Effector CD4-positive, alpha-beta T cell (primary cell): ENCODE measurements at places on chromosomes 3 and 15.

GRCh38 chr15:43930556-43930955 is 103.8 kb downstream of the WDR76 start:
- no peak for DNase-seq

DNA sequence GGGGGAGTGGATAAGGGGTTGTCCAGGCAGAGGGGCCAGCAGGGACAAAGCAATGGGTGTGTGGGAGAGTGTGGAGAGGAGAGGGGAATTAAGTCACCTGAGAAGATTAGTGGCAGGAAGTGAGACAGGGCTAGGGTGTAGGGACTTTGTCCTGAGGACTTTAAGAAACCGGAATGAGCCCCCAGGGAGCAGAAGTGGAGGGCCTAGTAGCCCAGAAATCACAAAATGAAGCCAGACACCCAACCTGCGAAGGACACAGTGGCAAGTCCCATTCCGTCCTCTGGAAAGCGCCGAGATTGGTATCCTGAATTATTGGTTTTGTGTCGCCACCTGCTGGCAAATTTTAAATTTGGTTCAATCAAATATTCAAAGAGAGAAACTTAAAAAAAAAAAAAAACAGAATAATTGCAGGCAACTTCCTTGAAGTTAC is 78.0 kb upstream of the SLC25A36 start:
- DNase-seq: no peak

DNA sequence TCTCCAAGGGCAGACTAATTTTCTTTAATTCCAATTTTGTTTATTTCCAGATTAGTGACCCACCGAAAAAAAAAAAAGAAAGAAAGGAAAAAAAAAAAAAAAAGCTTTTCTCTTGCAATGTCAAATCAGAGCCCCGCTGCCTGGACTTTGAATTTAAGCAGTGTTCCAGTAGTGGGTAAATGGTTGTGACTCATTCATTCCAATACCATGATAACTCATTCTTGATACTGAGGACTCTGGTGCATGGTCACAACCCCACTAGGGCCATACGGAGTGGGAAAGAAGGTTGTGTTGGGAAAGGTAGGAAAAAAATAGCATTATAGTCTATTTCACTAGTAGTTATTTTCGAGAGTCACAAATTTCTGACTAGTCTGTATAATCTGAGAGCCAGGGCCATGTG is 59.1 kb upstream of the COL8A1 start:
- no peak for DNase-seq

- no peak for DNase-seq
Measured at GRCh38 chr15:43808960-43809678, 8.7 kb downstream of the HYPK start.

GRCh38 chr3:57827757-57828156 is 71.6 kb downstream of the SLMAP start:
- no peak for DNase-seq

DNA sequence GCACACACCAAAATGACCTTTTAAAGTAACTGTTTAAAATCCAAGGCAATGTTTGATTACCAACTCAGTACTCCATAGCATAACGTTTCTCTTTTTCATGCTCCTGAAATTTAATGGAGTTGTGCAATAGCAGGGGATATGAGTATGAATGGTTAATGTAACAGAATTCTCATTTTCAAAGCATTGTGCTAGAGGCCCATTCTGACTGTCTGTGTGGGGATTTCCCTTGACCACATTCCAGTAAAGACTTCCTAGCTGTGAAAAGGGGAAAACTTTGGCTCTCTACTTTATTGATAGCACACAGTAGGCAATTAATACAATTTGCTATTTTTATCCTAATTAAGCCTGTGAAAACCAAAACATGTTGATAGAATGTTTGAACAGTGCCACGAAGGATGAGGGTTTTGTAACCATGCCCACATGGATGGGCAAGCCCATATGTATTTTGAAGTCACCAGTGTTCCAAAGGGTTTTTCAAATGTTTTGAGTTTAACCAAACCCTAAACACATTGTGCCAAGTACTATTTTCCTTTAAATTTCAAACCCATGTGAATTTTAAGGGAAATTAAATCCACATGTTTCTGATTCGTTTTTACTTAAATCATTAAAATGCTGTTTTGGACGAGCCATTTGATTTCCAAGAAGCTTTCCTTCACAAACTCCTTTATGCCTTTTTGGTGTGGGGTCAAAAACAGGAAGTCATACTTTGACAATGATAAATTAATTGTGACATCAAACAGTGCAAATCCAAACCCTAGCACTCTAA is 261.2 kb downstream of the SHOX2 start:
- no peak for DNase-seq

DNA sequence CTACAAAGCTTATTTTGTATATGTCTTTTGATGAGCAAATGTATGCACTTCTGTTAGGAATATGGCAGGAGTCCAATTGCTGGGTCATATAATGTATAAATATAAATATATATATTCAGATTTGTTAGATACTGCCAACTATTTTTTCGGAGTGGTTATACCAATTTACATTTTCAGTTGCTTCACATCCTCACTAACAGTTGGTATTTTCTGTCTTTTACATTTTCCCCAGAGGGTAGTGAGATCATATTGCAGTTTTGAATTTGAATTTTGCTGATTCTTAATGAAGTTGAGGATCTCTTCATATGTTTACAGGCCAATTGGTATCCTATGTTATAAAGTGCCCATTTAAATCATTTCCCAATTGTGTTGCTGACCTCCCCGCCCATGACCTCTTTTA is 139.0 kb upstream of the KCNMB2 start:
- no peak for DNase-seq

GRCh38 chr3:134357914-134358811 is 16.1 kb downstream of the AMOTL2 start:
- DNase-seq: no peak

DNA sequence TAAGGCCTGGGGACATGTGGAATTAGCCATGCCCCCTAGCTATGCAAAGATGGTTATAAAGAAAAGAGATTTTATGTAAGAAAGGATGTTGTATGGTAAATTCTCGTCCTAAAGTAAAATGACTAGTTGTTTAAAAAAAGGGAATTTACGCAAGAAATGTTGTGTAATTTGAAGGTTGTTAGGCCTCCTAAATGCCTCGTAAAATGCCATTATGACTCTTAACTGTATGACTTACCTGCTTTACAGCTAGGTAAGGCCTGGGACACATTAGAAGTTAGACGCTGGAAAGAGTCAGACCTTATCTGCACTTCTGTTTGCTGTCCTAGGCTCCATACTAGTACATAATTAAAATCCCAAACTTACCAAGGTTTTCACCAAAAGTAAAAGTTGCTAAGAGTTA is 17.5 kb upstream of the HHATL start:
- no peak for DNase-seq

DNA sequence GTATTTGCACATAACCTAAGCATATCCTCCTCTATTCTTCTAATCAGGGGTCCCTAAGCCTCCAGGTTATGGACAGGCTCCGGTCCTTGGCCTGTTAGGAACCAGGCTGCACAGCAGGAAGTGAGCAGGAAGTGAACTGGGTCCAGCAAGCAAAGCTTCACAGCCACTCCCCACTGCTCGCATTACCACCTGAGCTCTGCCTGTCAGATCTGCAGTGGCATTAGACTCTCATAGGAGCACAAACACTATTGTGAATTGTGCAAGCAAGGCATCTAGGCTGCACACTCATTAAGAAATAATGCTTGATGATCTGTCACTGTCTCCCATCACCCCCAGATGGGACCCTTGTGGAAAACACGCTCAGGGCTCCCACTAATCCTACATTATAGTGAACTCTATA is 9.8 kb downstream of the MSL2 start:
- DNase-seq: no peak

DNA sequence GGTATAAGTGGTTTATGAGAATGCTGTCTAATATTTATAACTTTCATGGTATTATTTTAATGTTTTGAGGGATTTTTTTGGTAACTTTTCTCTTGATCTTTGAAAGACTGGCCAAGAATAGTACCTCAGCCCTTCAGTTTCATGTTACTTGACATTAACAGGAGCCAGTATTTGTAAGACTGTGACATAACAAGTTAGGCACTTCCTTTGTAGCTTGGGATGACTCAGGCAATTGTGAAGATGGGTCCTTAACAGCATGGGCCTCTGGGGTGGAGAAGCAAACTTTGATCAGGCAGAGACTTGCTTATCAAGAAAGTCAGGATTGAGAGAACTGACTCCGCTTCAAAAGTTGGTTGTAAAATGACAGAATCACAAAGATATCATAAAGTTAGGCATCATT is 9.5 kb downstream of the LRRC49 start:
- DNase-seq: no peak

- DNase-seq: no peak
Measured at GRCh38 chr3:33202711-33203457, 15.7 kb downstream of the SUSD5 start.
